ENCODE measurements at places on chromosomes 4 and X.

GRCh38 chr4:100977746-100978397 lies 369.5 kb downstream of the PPP3CA start:
- DNase-seq = no peak

DNA sequence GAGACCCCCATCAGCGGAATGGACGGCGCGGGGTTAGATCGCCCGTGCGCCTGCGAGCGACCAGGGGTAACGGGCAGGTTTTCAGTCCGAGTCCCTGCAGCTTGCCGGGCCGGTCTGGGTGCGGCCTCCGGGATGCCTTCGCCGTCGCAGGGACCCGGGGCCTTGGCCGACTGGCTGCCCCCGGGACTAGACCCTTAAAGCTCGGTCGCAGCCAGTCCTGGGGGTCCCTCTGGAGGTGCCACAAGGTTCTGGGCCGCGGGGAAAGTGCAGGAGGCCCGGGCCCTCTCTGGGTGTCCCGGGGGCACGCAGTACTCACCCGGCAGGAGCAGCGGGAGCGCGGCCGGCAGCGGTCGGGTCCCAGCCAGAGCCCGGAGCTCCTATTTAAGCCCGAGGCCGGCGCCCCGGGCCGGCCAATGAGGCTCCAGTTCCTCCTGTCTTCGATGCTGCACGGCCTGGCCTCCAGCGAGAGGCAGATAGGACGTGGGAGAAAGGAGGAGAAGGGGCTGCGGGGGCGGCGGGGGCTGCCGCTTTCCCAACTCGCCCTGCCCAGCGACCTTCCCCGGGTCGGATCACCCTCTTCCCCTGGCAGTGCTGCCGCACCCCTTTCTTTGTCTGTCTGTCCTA lies at the start of gene SPON2:
SPON2 (minus strand) TSS at position 356 of the 624 bp plus-strand sequence.
- no peak for DNase-seq

DNA sequence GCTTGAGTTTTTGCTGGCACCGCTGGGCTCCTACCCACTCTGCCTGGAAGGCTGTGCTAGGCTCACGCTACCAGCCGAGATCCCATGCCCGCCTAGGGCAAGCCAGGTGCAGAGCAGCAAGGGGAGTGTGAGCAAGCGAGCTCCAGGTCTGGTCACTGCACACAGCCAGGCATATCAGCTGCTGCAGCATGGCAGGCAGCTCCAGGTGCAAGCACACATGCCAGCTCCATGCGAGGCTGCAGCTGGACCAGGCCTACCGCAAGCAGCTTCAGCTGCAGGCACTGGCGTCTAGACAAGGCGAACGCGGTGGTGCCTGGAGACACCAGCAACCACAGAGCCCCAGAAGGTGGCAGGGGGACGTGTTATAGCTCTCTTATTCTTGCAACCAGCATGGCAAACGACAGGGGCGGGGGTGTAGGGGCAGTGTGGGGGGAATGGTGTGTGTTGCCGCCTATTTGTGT lies 614.7 kb upstream of the EPHA5 start:
- DNase-seq = no peak

GRCh38 chrX:123153846-123154335 lies 30.2 kb upstream of the GRIA3 start:
- no peak for DNase-seq

DNA sequence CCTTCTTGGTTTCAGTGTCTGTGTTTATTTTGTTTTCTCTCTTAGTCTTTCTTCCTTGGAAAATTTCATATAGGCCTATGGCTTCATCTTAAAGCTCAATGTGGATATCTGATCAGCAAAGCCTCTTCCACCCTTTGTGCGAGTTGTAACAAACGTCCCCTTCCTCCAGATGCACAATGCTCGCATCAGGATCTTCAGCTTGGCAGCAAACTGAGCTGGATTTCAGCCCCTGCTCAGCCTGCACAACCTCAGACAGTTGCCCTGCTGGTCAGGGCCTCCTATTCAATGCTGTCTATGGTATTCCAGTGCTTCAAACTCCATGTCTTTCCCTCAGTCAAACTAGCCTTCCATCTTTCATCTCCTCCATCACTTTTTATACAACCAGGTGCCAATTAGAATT lies 309.4 kb downstream of the ARHGAP24 start:
- DNase-seq = no peak

GRCh38 chrX:149993989-149994388 lies 55.7 kb upstream of the EOLA2 start:
- no peak for DNase-seq

- no peak for DNase-seq
Observed at GRCh38 chr4:140839406-140839805, 83.2 kb upstream of the TBC1D9 start.

DNA sequence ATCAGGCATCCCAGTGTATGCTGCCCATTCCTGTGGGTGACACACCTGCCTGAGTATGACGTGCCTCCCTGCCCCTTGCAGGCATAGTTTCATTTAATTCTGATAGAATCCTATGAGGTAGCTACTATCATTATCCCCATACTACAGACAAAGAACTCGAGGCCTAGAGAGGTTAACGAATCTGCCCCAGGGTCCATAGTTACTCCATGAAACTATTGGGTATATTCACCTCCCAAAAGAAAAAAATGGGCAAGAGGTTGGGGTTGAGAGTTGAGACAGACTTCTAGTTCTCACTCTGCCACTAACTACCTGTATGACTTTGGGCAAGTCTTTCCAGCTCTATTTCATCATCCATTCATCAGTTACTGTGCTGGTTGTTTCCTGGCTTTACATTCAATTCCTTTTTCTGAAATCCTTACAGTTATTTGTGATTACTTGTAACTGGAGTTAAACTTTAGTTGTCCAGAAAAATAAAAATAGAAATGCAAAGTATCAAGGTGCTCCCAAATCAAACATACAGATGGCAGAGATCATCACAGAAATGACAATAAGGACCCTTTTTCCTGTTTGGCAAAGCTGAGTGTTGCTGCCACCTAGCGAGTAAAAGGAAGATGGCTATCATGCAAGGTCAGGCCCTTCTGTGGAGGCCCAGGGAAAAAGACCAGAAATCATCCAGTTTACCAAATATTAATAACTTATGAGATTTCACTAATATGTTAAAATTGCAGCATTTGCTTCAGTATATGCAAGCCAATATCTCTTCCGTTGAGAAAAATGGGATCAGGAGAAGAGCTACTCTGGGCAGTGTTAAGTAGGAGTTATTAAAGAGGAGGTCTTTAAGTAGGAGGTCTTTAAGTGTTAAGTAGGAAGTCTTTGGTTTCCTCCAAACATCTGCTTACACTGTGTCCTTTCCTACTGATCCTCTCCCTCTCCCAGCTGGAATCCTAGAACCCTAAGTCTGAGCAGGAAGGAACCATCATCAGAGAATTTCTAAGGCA lies 17.1 kb upstream of the MAP7D3 start:
- no peak for DNase-seq

DNA sequence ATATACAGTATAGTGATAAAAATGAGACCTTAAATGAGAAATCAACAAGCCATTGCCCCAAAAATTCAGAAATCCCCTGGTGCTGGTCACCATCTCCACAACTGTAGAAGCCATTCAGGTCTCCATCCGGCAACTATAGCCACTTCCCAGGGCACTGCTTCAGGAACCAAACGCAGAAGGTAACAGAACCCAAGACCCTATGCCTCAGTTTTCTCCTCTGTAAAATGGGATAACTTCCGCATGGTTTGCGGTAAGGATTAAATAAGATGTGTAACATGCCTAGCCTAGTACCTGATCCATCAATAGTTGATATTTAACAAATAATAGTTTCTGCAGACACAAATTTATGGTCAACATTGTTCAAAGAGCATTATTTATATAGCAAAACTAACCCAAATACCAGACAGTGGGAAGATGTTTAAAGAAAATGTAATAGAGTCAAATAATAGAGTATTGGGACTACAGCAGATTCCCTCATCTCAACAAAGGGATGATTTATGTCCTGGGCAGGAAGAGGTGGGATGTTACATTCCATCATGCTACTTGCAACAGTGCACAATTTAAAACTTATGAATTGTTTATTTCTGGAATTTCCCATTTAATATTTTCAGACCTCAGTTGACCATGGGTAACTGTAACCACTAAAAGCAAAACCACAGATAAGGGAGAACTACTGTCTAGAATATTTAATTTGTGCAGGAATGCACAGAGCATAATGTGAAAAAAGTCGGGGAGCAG lies 30.0 kb downstream of the IRF2 start:
- DNase-seq = no peak

- no peak for DNase-seq
Observed at GRCh38 chr4:145480257-145480656, 1.4 kb upstream of the SMAD1 start.

DNA sequence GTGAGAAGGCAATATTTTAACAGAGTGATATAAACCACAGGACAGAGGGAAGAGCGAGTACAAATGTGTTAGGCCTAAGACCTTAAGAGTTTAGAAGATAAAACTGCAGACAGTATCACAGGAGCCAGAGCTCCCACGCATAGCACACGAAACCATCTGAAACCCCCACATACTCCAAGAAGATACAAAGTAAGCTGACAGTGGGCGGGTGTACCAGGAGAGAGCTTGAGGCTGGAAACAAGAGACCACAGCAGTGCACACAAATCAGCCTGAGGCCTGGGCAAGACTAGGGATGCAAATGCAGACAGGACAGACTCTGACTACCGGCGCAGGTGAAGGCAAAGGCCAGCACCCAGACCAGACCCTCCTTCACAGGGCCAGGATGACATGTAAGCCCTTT lies 54.1 kb upstream of the ARHGAP24 start:
- DNase-seq = no peak

- DNase-seq = no peak
Observed at GRCh38 chr4:111717921-111718320, 427.3 kb upstream of the FAM241A start.

GRCh38 chrX:46791927-46792809 lies 33.2 kb upstream of the SLC9A7 start:
- no peak for DNase-seq

GRCh38 chr4:37157476-37158167 lies 86.9 kb upstream of the NWD2 start:
- no peak for DNase-seq

- DNase-seq = no peak
Observed at GRCh38 chrX:19121898-19122640, at the start of gene ADGRG2. Gene ADGRG2, minus strand, starts transcription at chrX:19122468. Its CDS starts 53,634 bp downstream, at chrX:19068834.

GRCh38 chr4:28357990-28358389 lies 1497.3 kb downstream of the STIM2 start:
- no peak for DNase-seq

DNA sequence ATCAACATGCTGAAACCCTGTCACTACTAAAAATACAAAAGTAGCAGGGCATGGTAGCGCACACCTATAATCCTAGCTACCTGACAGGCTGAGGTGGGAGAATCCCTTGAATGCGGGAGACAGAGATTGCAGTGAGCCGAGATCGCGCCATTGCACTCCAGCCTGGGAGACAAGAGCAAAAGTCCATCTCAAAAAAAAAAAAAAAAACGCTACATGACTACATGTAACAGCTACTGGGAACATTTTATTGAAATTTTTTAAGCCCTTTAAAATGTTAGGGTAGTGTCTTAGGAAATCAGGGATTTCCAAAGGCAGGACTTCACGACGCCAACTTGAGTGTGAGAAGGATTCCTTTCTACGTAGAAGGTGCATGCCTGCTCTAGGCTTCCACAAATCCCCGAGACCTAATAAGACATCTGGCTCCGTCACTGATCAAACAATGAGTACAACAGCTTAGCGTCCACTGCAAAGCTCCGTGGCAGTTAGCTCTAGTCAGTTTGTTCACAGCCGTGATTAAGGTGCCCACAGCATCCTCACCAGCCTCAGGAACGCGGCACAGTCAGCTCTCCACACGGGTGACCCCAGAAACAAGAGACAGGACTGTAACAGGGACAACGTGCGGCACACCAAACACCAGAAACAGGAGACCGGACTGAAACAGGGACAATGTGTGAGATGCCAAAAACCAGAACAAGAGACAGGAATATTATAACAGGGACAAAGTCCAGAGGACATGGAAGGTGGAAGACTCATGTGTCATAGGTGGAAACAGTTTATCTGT lies 33.7 kb downstream of the DHRSX start:
- no peak for DNase-seq

- DNase-seq = no peak
Observed at GRCh38 chr4:3533423-3533820, 1.2 kb upstream of the LRPAP1 start.

DNA sequence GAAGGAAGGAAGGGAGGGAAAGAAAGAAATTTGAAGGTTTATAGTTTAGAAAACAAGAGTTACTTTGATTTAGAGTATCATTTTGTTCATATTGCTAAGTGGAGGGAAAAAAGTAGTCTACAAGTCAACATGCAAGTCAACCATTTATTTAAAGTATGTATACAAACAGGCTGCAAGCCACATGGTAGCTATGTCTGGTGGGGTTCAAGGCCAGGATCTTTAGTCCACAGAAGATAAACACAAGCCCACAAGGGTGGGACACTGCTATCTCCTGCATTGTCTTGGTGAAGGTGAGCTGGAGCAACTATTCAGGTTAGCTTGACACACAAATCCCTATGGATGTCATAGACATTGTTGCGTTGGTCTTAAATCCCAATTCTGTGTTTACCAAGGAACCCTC lies 71.4 kb downstream of the ABCG2 start:
- DNase-seq = no peak

DNA sequence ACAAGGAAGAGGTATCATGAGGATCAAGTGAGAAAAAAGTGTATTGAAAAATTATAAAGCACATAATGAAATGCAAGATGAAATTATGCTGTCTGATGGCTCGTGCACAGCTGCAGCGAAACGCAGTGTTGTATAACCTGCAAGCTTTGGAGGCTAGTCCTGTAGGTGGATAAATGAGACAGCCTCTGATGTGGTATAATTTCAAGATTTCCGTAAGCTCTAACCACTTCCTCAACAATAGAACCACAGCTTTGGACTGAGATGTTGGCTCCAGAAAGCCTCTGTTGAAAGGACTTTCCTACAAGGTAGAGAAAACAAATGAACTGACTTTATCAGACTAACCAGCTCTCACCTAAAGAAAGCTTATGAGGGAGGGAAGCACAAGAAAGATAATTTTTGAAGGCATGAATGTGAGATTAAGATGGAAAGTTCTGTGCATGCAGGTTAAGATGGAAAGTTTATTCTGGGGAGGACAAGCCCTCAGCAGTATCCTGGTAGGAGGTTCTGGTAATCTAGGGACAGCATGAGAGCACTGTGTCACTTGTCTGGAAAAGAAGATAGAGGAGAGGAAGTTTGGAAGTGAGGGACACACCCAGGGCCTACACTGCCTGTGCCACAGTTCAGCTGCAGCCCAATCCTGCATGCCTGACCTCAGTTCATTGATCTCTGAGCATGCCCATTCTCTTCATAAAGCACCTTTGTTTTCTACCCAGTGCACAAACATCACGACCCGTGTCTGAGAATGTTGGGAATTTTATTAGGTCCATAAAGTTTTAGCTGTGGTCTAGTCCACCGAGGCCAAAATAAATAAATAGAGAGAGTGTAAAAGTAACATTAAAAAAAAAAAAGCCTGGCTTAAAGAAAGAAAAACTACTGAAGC lies 161.5 kb upstream of the SFRP2 start:
- DNase-seq = no peak

DNA sequence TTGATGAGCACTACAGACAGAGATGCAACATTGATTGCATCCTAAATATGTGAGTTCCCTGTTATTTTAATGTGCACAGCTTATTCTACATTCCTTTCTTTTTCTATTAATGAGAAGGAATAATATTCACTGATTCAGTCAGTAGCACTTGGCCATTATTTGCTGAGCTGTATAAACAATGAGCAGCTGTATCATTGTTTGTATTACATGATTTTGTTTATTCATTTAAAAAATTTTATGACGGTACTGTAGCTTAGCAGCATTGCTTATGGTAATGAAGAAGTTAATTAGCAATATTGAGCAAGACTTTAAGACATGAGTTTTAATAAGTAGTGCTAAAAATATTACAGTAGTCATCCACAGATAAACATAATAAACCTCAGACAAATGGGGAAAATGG lies 582.0 kb downstream of the ADGRL3 start:
- no peak for DNase-seq

GRCh38 chrX:136168929-136169735 lies 21.8 kb downstream of the FHL1 start:
- DNase-seq = no peak

Measured in D721Med (cell line).